T-helper 1 cell (primary cell): ENCODE measurements at places on chromosomes 13 and 19.

DNA sequence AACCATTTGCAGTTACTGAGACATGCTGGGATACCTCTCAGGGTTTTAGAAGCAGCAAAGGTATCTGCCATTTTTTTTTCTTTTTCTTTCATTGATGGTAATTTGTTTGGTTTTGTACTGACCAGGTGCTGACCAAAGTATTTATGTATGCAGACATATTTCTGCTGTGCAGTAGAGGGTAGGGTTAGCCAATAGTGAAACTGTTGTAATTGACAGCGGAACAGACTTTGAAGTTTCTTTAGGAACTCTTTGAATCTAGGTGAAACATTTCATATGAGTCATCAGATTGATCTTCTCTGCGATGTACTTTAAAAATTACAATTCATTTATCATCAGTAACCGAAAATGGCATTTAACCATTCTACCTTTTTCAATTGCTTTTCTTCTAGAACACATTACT lies 63.0 kb downstream of the ITGBL1 start:
- DNase-seq, result no peak

GRCh38 chr19:4518345-4519171 lies at the start of gene PLIN4:
Gene PLIN4 (minus strand): TSS chr19:4518486. CDS start chr19:4518272, 214 bp downstream.
- no peak for DNase-seq

DNA sequence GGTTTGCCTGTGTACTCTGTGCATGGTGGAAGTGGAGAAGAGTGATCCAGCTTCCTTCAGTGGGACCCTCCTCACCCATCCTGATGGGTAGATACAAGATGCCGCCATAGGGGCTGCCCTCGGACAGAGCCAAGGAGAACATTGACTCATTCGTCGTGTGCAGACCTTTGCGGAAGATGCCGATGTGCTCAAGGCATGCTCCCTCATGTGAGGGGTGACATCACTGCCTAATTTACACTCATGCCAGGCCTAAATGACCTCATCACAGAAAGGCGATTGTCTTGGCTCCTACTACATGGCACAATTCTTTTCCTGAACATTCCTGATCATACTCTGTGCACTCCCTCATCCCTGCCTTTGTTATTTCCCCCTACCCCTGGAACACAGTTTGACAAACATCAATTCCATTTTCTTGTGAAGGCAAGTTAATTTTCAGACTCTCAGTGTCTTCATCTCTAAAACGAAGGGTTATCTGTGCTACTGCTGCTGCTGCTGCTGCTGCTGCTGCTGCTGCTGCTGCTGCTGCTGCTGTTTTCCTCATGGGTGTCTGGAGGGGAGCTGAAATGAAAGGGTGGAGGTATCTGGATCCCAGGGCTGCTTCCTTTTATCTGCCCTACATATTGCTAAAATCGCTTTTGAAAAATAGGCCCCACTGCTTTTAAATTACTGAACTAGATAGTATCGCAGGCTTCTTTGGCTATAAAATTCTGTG lies 146.5 kb upstream of the ARGLU1 start:
- no peak for DNase-seq

GRCh38 chr13:46676378-46676725 lies 120.6 kb downstream of the ESD start:
- no peak for DNase-seq

DNA sequence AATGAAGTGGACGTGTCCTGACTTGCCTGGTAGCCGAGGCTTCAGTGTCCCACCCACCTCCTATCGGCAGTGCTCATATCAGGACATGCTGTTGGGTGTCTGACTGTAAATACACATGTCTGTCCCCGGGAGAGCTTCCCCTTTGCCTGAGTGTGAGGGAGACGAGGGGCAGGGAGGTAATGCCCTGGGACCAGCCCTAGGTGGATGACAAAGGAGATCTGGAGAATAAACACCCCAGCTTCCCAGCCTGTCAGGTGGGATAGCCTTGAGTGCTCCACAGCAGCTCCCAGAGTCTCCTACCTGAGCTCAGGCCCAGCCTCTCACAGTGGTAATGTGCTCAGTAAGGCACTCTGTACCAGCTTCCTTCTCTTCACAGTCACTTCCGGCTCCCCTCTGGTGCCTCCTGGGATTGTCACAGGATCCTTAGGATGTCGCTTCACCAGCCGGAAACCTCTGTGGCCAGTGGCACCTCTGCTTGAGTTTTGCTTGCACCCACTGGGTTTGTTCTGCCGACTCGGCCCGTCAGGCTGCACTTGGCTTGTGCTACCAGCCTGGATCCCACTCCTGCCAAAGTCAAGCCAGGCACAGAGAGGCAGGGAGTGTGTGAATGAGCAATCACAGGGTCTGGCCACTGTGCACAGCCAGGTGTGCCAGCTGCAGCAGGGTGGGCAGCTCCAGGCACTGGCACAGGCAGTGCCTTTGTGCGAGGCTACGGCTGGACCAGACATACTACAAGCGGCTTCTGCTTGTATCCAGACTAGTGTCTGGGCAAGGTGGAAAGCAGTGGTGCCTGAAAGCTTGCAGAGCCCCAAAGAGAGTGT lies 54.4 kb upstream of the RGCC start:
- DNase-seq, result no peak

DNA sequence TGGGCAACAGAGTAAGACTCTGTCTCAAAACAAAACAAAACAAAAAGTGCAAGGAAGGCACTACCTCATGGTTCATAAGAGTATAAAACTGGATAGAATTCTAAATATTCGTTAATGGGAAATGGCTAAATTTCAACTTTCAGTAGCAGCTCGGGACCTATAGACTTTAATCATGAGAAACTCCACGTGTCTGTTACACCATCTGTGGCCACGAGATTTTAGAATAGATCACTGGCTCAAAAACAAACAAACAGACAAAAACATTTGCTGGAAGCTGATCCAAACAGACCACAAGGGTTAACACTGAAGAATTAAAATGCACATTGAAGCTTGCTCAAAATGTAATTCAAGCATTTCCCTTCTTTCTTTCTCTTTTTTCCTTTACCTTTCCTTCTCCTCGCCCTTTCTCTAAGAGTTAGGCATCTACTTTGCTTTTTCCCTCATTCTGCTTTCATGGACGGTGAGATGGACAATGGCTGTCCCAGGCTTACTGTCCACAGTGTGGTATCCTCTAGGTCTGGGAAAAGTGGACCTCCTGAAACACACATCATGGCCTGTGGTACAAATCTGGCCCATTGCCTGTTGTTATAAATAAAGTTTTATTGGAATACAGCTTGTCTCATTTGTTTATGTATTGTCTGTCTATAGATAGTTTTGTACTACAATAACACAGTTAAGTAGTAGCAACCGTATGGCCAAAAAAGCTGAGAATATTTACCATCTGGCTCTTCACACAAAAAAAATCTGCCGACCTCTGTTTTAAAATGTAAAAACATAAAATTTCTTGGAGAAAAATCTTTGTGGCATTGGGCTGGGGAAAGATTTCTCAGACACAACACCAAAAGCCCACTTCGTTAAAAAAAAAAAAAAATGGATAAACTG lies 10.3 kb downstream of the ELAVL1 start:
- no peak for DNase-seq

- DNase-seq, result peak; percentile 94
Observed at GRCh38 chr19:21835810-21836444, at the start of gene ZNF43. Gene ZNF43 (minus strand): TSS chr19:21836182. CDS start chr19:21836038, 144 bp downstream.

DNA sequence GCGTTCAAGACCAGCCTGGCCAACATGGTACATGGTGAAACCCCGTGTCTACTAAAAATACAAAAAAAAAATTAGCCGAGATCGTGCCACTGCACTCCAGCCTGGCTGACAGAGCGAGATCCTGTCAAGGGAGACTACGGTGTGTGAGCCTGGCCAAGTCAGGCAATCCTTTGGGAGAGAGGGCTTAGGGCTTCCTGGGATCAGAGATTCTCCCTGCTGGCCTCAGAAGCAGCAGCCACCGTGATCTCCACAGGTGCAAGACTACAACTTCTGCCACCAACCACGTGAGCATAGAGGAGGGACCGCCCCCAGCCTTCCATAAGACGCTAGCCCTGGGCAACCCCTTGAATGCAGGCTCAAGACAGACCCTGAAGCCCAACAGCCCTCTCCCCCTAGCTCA lies 7.6 kb downstream of the MFSD12 start:
- no peak for DNase-seq

DNA sequence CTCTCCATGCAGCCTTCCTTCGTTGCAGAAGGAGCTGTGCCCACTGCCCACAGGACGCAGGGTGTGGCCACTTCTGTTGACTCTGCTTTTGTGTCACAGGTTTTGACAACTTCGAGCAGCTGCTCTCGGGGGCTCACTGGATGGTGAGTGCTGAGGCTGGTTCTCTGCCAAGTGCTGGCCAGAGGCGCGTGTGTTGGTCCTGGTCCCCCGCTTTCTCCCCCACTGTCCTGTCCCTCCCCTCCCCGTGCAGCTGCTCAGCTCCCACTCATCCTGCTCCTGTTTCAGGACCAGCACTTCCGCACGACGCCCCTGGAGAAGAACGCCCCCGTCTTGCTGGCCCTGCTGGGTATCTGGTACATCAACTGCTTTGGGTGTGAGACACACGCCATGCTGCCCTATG lies 10.6 kb upstream of the PDCD2L start:
- no peak for DNase-seq

- DNase-seq, result no peak
Observed at GRCh38 chr19:17836530-17836929, 11.3 kb downstream of the JAK3 start.

DNA sequence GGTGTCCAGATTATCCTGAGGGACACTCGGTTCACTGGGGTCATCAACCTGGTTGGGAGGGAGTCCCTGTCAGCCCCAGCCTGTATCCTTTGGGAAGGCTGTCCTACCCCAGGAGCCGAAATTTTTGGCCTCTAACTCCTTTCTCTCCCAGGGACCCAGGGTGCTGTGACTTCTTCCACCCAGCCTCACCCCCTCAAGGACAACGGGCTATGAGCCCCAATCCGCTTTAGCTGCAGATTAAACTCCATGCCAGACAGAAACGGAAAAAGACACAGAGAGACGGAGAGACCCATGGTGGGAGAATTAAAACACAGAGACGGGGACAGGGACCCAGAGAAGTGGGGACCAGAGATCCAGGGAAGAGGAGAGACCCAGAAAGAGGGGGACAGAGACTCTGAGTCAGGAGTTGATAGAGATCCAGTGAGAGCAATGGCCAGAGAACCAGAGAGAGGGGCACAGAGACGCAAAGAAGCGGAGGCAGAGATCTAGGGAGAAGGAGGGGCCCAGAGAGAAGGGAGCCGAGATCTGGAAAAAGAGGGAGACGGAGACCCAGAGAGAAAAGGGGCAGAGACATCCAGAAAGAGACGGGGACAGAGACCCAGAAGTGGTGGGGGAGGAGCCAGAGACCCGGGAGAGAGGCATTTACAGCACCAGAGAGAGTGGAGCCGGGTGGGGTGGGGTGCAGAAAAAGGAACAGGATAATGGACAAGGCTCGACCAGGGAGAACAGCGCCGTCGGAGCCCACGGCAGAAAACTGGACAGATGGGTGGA lies 703 bp downstream of the SLC17A7 start:
- no peak for DNase-seq

GRCh38 chr13:49836516-49836915 lies 44.0 kb upstream of the KPNA3 start:
- no peak for DNase-seq

GRCh38 chr13:109254274-109254673 lies 532.1 kb downstream of the IRS2 start:
- DNase-seq, result no peak

DNA sequence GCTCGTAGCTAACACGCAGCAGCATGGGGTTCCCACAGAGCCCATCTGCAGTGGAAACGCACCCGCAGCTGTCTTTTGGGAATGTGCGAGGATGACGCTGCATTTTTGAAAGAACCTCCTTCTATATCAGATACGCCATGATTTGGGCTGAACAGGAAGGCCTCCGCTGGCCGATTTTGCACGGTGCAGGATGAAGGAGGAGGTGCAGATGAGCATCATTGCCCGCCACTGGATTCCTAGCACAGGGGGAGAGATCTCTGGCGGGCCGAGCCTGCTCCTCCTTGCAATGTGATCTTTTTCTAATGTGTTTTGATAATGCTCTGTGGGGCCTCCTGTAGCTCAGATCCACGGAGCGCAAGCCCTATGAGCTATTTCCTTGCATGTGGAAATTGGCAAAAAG lies 55.5 kb downstream of the EFNB2 start:
- no peak for DNase-seq

GRCh38 chr19:19040417-19040816 lies 7.0 kb downstream of the ARMC6 start:
- no peak for DNase-seq

DNA sequence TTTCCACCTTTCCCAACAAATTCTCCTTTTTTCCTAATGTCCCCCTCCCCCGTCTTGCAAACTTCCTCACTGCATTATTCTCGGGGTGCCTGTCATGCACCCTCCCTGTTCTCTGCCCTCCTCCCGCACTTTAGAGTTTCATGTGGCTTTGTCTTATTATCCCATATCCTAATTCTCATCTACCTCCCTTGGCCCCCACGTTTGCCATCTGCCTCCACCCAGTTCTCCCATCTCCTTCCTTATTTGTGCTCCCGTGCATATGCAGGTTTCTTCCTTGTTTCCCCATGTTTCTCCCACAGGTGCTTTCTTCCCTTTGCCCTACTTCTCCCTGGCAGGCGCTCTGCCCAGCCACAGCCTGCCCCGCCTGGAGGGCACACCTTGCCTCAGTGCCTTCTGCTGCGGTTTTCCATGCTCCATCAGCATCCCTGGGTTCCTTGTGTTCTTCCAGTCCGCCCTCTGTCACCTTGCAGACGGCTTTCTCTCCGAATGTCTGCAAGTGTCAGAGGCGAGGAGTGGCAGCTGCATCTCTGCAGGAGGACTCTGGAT lies 1.5 kb downstream of the SPATA13 start:
- DNase-seq, result no peak

DNA sequence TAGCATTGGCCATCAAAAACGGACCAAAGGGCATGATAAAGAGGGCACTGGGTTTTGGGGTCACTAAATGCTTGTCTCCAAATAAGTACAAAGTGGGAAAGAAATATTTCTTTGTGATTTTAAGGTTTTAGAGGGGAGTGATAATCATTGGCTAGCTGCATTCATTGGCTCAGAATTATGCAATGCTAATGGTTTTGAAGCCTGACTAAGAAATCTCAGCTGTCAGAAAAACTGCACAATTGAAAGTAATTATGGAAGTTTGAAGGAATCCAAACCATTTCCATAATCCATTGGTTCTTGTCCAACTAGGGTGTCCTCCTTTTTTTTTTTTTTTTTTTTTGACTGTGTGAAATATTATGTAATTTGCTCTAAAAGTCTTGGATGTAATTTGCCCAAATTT lies 88.2 kb upstream of the ARGLU1 start:
- DNase-seq, result no peak

DNA sequence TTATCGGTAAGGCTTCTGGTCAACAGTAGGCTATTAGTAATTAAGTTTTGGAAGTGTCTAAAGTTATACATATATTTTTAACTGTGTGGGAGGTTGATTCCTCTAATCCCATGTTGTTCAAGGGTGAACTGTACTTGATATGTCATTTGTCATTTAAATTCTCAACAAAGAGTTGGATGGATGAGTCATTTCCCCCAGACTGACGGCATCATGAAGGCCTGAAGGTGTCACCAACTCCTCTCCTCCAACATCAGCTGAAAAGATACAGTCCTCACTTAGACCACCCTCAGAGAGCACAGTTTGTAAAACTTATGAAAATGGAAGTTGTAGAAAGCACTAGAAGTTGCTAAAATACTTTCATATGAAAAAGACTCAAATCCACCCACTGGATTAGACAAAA lies 48.8 kb downstream of the DCLK1 start:
- DNase-seq, result no peak

- DNase-seq, result no peak
Observed at GRCh38 chr13:27933580-27934328, 14.0 kb downstream of the PDX1 start.

GRCh38 chr19:17739121-17739875 lies 12.0 kb upstream of the FCHO1 start:
- no peak for DNase-seq
